Thoracic aorta (tissue), 2 donors: ENCODE measurements at places on chromosomes 7 and 10.

DNA sequence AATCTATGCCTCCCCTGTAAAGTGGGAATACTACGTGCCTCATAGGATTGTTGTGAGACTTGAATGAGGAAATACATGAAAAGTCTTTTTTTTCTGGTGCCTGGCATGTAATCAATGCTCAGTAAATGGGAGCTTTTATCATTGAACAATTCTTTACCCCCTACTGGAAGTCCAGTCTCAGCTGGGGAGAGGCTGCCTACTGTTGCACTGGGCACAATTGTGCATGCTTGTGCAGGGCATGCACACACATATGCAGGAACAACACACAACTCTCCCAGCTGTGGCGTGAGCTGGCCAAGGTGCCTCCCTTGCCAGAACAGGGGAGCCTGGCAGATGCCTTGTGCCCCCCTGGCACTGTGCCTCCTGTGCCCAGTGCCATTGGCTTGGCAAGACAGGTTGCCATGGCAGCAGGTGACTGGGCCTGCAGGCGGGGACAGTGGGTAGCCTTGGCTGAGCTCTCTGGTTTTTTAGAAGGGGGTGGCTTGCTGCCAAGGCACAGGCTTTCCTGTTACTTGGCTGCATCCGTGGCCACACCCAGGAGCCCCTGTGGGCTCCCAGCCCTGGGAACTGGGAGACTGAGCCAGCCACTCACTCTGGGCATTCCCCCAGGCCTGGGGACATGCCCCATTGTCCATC, 16.1 kb upstream of the PALD1 start:
- DNase-seq: peak; percentile 73

- DNase-seq: no peak
Measured at GRCh38 chr7:102222445-102222844, 64.2 kb upstream of the SH2B2 start.

- no peak for DNase-seq
Measured at GRCh38 chr7:13981070-13981469, 8.4 kb downstream of the ETV1 start.

GRCh38 chr10:124035928-124036558, 57.4 kb downstream of the CHST15 start:
- DNase-seq: no peak

GRCh38 chr7:154406312-154406711, 354.1 kb downstream of the DPP6 start:
- no peak for DNase-seq

- DNase-seq: no peak
Measured at GRCh38 chr7:132379292-132379691, 197.0 kb downstream of the PLXNA4 start.

DNA sequence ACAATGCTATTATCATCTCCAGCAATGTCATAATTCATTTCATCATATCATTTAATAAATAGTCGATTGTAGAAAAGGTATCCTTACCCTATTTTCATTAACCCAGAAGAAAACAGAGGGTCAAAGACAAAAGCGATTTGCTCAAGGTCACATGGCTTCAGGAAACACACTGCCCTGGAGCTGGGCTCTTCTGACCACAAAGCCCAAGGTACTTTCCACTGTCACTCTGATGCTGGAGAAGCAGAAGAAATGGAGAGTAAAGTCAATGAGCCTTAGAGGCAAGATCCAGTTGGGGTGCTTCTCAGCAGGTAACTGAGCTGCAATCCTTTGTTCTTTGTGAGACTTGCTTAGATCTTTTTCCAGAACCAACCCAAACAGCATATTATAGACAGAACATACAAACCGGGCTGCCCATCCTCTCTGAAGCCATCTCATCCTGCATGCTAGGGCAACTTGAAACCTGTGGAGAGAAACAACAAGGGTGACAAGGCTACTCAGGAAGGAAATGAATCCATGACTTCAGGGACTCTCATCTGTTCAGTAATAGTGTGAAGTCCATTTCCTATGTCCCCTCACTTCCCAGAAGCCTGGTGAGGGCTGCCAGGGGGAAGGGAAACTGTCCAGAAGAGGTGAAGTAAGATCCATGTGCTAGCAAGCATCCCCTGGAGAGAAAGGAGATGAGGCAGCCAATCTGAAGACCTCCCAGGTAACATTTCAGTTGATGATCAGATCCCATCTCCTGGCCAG, 148.6 kb upstream of the SVIL start:
- DNase-seq: no peak
